Fibroblast of skin of back (primary cell): ENCODE measurements at places on chromosomes 1 and 21.

GRCh38 chr1:27662707-27663393 lies 9.1 kb downstream of the IFI6 start:
- peak; percentile 82 for DNase-seq

GRCh38 chr1:243233908-243234307 lies 21.2 kb downstream of the CEP170 start:
- DNase-seq, result peak; percentile 32

DNA sequence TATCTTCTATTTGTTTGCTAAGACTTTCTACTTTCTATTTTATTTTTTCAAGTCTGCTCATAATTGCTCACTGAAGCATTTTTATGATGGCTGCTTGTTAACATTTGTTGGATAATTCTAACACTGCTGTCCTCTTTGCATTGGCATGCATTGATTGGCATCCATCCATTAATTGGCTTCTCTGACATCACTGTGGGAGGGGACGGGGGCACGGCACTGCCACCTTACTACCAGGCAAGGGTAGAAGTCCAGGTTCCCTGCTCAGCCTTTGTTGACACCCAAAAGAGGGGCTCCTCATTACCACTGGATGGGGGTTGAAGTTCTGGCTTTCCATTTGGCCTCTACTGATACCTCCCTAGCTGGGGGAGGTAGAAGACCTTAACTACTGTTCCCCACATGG lies 11.5 kb upstream of the ABCG1 start:
- DNase-seq, result no peak

DNA sequence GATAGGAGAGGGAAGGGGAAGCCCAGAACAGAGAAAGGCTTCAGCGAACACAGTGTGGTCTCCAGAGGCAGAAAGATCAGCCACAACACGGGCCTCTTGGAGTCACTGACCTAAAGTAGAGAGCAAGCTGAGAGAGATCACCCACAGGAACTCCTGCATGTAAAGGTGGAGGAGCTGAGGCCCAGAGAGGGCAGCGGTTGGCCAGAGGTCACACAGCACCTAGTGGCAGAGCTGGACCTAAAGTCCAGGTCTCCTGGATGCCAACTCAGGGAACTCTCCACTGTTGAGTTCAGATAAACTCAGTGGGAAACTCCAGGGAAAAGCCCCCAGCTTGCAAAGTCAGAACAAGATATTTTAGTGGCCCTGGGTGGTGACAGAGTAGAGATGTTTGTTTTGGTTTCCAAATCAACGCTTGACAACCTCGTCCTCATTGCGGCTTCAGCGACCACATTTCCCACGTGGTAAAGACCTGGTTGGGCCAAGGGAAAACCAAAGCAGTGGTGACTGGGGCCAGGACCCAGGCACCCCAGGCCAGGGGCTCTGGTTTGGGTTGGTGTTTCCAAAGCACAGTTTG lies 4.6 kb downstream of the IFFO2 start:
- no peak for DNase-seq

DNA sequence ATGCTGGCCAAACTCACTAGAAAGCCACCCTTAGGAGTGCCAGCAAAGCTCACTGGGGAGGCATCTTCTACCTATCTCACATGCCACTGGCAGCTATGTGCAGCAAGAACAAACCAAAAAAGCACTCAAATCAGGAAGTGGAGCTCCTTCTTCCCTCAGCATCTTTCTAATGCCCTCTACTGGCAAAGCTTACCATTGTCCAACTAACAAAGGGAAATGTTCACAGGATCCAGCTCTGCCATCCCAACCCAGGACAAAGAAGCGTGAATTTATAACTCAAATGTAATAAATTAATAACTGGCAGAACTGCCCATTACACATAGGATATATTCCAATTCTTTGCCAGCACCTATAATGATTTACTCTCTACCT lies 38.9 kb downstream of the LEPR start:
- peak; percentile 43 for DNase-seq

DNA sequence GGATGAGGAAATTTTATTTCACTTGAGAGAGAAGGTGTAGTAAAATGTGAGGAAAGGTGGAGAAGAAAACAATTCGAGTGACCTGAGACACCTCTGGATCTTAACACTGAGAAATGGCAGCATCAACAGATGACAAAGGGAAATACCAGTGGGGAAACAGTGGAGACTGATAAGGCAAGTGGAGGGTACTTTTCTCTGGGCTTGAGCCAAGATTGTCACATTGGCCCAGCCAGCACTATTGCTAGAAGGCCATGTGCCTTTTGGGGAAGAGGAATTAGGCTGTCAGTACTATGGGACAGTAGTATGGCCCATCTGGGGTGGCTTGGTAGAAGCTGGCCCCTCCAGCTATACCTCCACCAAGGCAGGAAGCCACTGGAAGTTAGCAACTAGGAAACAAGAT lies 8.4 kb downstream of the SYPL2 start:
- DNase-seq, result no peak

DNA sequence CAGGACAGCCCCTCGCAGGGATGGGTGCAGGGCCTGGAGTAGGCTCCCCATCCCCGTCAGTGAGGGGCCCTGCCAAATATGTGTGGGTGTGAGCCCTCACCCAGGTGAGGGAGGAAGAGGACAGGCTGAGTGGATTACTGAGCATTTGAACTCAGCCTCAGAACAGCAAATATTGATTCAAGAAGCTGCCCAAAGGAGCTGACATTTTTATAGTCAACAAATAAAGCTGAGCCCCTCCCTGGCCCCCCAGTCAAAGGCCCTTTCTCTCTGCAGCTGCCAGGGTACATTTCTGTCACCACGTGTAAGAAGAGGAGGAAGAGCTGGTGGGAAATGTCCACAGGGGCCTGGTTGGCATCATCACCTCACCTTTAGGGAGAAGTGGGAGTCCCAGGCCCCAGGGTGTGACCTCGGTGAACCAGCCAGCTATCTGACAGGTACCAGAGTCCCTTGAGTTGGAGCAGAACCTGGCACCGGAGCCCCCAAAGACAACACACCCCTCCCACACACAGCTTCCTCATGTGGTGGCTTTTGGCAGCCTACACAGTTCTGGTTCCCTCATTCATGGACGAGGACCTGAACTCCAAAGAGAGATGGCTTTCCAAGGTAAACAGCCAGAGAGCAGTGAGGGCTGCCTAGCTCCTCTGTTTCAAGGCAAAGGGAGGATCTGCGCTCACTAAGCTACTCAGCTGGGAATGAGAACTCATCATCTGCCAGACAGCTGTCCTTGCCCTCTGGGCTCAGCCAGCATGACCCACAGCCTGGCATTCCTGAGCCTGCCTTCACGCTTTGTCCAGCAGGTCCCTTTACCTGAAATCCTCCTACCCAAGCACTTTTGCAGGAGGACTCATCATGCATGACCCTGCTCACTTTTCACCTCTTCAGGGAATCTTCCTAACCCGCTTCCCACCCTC lies 43.0 kb upstream of the TENT5C start:
- DNase-seq, result no peak

GRCh38 chr21:30257773-30258172 lies 25.0 kb downstream of the KRTAP24-1 start:
- peak; percentile 36 for DNase-seq

- peak; percentile 32 for DNase-seq
Observed at GRCh38 chr21:35925497-35925896, 134.8 kb downstream of the SETD4 start.

DNA sequence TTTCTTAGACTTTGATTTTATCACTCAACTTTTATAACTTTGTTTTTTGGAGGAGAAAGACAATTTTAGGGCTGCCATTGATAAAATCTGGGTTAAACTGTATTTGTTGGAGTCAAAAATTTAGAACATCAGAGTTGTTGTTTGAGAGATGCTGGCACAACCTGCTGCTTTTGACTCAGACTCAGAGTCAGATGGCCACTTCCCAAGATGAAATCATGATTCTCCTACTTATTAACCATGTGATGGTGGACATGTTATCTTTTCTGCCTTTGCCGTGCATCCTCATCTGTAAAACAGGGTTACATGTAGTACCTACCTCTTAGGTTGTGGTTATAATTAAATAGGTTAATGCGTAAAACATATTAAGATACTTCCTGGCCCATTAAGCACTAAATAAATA lies 71.2 kb downstream of the PLA2G4A start:
- DNase-seq, result no peak

- DNase-seq, result peak; percentile 42
Observed at GRCh38 chr1:11719313-11720032, 16.5 kb upstream of the AGTRAP start.

GRCh38 chr1:17419626-17420328 lies 19.7 kb downstream of the RCC2 start:
- peak; percentile 48 for DNase-seq

DNA sequence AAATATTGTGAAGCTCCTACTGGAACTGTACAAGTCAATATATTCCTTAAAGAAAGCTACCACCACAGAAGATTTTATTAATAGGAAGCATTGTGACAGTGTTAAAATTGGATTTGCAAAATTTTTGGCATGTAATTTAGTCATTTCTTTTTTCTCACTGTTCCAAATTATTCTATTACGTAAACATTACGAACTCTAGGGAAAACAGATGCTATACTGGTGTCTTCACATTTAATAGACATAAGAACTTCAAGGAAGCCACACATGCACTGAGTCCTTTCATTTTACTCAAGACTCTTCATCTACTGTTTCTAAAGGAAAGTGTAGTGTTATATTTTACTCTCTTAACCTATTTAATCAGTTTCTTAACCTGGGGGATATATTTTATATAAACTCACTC lies 135.4 kb downstream of the HMCN1 start:
- DNase-seq, result no peak

DNA sequence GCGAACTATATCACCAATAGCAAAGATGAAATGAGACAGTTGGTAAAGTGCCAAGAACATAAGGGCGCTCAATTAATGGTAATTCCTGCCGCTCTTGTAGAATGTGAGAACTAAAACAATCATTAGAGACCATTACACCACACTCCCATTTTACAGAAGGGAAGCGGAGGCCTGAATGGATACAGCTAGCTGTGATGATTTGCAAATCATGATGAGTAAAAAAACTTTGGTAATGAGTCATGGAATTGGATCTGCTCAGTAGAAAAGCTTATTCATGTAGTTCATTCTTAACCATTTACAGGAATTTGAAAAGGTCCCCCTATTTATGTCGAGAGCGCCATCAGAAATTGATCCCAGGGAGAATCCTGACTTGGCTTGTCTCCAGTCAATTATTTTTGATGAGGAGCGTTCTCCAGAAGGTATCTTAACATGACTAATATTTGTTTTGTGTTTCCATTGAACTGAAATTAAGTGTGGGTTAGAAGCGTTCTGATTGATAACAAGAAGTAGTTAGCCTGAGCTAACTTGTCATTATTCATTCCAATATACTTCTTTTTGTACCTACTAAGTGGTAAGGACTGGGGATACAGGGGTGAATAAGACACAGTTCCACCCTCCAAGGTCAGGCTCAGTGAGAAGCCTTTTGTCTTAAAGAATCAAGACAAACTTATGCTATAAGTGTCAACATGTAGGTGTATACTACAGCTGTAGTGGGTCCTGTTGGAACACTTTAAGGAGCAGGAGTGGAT lies 812 bp downstream of the TTC4 start:
- peak; percentile 56 for DNase-seq

DNA sequence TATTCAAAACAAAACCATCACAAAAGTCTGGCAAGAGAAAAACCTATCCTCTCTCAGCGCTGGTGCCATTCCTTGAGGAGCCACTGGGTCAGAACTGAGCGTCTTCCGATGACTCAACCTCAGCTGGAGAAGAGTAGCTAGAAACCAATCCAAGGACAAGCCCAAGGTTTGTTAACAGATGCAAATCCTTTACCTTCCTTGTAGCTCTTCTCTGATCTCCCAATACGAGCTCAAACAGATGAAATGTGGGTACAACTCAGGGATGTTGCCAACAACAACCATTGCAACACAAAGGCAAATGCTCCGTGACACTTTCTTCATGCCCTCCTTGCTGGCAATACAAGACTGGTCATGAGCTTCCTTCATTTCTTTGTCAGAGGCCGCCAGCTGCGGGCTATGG lies 337.1 kb downstream of the SIPA1L2 start:
- DNase-seq, result no peak

DNA sequence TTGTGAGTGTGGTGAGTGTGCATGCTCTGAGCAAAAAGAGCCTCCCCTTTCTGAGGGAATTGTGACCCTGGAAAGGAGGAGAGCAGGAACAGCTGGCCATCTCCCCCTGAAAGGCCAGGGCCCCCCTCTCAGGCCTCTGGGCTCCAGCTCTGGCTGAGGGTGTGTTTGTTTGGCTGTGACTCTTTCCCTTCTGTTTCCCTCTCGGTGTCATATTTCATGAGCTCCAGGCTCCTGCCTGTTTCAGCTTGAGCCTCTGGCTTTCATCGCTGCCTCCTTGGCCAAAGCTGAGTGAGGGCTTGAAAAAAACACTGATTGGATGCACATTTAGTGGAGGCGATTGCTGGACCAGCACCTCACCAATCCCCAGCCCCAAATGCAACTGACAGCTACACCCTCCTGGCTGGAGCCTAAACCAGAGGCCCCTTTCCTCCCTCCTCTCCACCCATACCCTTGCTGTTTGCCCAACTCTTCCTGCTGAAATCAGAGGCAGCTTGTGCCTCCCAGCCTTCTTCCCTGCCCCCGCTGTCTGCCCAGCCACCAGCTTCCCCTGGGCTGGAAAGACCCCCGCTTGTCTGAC lies 64.1 kb downstream of the DDR2 start:
- peak; percentile 87 for DNase-seq

GRCh38 chr1:175129182-175129581 lies 61.5 kb downstream of the TNN start:
- peak; percentile 51 for DNase-seq

DNA sequence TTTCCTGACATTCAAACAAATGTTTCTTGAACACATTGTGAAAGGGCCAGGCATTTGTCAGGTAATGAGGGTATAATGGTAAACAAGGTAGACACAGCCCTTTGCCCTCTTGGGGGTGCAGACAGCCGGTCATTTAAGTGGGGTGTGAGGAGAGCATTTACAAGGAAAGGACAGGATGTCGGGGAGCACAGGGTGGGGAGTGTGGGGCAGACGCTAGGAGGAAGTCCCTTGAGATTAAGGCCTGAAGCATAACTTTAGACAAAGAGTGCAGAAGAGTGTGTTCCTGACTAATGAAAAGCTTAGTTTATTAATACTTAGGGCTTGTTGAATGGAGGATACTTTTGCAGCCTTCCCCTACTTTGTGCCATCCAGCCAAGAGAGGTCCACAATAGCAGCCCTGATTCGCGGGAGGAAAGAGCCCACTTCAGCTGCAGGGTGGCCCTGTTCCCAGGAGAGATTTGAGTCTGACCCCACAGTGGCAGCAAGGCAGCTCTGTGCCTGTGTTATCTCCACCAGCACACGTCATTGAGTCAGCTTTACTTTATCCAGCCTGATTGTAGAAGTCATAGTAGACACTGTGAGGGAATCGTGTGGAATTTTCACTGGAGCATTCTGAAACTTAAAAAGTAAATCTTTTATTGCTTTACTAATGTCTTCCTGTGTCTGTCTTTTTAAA lies 35.1 kb downstream of the MPZL1 start:
- DNase-seq, result no peak

DNA sequence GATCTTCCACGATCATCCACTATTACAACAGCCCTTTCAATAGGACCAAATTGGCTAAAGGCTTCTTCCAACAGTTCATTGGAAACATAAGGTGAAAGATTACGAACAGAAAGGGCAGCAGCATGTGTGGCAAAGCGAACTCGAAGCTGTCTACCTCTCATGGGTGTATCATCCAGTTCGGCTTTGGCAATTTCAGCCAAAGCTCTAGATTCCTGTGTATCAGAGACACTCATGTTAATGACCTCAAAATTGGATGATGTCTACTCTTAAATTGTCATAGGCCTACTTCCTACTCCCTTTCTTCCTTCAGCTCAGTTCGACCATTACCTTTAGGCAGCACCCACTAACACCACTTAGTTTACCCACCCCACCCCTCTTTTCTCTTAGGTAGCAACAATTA lies 2.2 kb downstream of the SFPQ start:
- no peak for DNase-seq
